Activated CD4-positive, alpha-beta T cell treated with anti-CD3 and anti-CD28 coated beads for 36 hours (primary cell): ENCODE measurements at places on chromosomes 7 and 10.

DNA sequence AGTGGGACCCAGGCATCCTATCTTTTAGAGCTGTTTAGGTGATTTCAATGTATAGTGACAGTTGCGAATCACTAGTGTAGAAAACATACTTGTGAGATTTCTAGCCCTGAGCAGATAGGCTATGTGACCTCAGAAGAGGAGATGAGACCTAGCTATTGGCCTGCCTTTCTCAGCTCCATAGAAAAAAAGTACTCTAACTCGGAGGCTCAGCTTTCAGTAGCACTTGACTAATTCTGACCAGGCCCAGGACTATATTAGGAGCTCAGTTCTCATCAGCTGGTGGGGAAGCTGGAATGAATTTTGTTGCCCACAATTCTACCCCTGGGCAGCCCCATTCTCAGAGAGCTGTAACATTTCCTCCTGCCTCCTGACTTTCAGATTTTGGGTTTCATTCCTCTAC lies 179.9 kb upstream of the NAMPT start:
- DNase-seq, result no peak

- no peak for DNase-seq
Measured at GRCh38 chr10:113003052-113003451, 53.0 kb downstream of the TCF7L2 start.

- DNase-seq, result no peak
Measured at GRCh38 chr7:92415225-92415624, 32.1 kb upstream of the GATAD1 start.

DNA sequence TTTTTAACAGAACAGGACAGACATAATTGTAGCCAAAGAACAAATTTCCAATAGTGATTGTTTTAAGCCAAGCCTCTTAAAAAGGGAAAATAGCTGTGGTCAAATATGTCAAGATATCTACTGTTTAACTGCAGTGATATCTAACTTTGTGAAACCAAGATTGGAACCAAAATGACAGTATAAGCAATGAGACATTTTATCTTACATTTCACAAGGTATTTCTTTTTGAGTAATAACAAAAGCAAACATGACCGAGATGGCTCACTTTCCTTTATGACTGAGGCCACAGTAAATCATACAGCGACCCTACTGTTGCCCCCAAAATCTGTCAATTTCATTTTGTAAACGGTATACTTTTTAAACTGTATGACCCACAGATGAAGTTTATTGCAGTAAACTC lies 215.8 kb downstream of the MLLT10 start:
- DNase-seq, result no peak

DNA sequence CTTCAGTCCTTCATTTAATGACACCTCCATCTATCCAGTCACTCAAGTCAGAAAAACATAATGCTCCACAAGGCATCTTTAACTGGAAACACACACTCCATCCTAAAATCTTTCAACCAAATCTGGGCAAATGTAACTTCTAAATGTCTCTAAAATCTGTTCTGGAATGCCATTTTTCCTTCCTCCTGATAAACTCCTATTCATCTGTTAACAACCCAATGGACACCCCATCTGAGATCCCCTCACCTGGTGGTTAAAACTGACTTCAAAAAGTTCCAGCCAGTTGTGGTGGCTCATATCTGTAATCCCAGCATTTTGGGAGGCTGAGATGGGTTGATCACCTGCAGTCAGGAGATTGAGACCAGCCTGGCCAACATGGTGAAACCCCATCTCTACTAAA lies 78.7 kb downstream of the ARHGAP21 start:
- DNase-seq, result no peak

GRCh38 chr10:60604342-60604741 lies 173.9 kb upstream of the CDK1 start:
- DNase-seq, result no peak

GRCh38 chr7:151310578-151310977 lies 31.0 kb upstream of the NUB1 start:
- no peak for DNase-seq

GRCh38 chr7:117014673-117015133 lies 61.4 kb downstream of the ST7 start:
- DNase-seq, result peak; percentile 49

DNA sequence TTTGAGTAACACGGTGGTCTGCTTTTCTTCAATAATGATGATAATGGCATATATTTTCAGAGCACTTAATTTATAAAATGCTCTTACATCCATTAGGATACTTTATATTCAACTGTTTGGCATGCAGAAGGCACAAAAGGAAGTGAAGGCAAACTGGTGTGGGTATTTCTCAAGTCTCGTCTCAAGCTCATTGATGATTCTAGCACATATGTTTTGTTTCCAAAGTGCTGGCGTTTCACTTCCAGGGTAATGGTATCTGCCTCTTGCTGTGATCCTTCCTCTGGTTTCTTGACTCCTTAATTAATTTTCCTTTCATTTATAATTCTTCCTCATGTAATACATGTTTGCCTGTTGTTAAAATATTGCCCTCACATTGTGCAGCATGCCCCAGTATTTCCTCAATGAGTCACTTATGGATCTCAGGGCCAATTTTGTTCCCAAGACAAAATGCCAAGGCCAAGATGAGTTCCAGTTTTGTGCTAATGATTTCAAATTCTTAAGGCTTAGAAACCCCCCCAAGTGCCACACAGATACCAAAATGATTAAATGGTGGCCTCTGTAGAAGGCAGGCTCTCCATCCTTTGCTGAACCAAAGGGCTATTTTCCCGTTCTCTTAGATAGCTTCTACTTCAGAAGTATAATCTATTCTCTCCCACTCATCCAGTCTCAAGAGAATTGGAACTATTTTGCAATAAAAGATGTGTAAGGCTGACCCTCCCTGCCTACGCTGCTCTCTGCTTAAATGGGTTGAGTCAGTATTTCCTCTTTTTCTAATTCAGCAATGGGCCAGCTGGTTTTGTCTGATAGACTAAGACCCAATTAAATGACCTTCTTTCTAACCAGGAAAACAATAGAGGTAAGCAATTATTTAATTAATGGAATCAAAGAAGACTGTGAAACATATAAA lies 171.2 kb downstream of the ZNF365 start:
- DNase-seq, result no peak

DNA sequence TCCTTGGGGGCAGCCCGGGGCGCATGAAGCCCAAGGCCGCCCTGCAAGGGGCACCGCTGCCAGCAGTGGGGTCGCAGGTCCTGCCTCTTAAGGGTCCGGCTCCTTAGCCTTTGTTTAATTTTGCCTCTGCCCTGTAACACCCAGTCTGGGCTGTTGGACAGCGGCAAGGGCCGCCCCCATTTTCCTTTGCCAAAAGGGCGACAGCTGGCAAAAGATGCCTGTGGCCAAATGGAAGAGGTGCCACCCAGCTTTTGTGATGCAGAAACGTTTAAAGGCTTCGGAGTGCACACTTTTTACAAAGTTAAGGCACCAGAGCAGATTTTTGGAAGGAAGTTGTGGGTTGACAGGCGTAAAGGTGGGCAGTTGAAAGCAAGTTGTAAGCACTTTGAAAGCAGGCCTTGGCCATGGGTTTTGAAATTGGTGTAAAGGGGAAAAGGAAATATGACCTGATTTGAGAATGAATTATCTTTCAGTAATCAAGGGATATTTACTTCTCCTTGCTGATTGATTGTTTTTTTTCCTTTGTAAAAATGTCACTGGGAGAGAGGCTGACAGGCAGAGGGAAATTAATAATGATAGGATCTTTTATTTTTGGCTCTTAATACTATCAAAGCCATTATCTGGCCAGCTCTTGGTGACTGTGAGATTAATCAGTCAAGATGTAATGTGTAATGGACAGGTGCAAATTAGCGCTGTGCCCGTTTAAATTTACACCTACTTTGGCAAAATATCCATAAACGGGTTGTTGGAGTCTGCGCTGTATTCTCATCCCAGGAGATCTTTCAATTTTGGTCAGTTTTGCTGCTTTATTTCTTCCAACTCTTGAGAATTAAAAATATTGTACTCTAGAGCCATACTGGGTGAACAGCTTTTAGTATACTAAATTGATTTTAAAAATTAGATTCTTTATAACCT lies 1.2 kb downstream of the CASD1 start:
- DNase-seq, result peak; percentile 57

DNA sequence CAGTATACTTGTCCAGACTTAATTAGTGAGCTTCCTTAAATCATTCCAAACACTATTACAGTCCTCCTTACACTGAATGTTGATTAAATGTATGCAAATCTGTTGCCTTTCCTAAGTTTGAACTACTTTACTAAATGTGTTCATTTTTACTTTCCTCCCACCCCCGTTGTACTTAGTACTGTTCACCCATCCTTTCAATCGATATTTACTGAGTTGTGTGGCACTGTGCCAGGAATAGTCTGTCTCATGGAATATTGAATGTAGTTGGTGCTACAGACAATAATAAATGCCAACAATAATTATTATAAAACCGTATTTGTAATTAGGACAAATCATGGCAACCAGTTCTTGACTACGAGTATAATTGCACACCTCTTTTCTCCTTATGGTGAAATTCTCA lies 335.7 kb downstream of the GPR37 start:
- DNase-seq, result no peak

DNA sequence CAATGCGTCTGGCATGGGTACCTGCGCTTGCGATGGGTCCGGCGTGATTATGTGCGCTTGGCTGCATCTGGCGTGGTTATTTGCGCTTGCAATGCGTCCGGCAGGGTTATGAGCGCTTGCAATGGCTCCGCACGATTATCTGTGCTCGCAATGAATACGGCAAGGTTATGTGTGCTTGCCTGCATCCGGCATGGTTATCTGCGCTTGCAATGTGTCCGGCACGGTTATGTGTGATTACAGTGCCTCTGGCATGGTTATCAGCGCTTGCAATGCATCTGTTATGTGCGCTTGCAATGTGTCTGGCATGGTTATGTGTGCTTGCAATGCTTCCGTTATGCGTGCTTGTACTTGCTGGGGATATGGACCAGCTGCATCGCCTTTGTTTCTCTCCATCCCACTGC lies 37.7 kb downstream of the RBAK start:
- no peak for DNase-seq

DNA sequence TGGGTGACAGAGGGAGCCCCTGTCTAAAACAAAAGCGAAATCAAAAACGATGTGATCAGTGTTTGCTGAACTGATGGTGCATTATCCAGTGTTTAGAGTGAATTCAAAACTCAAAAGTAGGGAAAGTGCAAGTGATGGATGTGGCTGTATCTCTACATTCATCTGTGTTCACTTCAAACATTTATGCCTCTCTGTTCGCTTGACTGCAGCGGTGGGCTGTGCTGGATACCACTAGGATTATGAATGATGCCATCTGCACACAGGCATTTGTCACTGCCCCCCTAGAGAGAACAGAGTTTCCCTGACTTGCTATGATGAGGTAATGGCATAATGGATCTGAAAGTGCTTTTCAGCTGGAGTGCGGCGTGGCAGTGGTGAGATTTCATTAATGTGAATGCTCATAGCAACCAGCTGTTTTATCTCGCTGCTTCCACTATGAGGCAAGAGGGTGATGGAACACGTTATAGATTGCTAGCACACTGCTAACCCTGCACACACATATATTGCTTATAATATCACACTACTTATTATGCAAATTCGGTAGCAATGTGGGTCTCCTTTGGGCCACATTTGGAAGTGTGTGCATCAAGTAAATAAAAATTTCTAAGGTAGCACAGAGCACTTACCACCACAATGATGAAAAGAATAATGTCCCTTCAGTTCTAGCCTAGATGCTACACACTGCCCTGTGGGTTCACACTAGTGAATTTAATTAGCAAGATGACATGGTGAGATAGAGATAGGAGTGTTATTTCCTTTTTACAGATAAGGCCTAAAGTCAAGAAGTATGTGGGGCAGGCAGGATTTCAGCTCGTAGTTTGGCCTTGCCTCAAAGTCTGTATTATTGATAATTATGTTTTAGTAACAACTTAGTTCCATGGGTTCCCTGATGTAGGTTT lies 164.7 kb downstream of the CAMK1D start:
- no peak for DNase-seq

DNA sequence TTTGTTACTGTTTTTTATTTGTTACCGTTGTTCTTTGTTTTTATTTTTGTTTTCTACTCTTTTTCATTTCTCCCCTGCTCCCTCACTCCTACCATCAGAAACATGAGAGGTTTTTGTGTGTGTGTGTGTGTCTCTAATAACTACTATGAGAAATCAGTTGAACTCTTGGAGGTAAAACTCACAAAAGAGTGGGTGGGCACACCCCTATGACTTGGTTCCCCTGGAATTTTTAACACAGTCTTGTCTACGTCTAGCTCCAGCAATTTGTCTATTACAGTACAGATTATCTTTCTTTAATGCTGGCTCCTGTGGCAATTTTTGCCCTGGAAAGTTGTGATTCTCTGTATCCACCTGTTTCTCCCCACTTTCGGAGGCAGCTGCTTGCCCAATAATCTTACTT lies 56.2 kb downstream of the AOAH start:
- no peak for DNase-seq

DNA sequence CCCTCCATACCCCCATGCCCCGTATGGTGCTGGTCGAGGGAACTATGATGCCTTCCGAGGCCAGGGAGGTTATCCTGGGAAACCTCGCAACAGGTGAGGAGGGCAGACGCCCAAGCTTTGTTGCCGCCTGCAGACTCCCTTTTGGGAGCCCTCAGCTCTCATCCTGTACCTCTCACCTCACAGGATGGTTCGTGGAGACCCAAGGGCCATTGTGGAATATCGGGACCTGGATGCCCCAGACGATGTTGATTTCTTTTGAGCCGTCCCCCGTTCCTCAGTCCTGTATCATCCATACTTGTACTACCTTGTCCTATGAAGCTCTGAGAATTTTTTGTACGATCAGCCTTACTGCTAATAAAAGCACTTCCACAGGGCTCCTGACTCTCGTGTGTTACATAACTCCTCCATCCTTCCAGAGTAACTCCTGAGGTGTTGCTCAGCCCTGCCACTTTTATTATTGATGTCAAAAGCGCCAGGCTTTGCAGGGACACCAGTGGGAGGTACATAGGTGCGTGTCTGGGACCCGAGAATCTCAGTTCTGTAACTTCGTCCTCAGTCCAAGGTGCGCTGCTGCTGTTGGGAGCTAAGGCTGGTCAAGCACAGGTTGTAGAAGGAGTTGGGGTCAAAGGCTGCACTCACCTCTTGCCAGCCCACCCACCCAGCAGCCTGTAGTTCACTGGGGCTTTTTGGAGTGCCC lies 1.1 kb downstream of the UFSP1 start:
- peak; percentile 16 for DNase-seq

- DNase-seq, result peak; percentile 4
Measured at GRCh38 chr10:55628260-55628701, 732.8 kb downstream of the ZWINT start.

GRCh38 chr10:108453166-108453565 lies 1288.7 kb upstream of the SORCS1 start:
- DNase-seq, result no peak

DNA sequence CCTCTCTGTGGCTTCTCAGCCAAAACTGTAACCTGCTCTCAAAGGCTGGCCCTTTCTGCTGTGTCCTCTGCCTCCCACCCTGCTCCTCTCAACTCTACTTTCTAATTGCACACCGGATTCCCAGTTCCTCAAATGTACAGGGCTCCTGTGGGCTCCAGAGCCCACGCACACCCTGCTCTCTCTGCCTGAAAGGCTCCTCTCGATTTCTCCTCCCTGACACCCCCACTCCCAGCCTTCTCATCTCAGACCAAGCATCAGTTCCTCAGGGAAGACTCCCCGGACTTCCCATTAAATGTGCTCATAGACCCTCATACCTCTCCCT lies 111.7 kb upstream of the STEAP1B start:
- DNase-seq, result no peak
